ENCODE measurements at places on chromosomes 4 and X. TPM values are rescaled to one million over a fixed set of nuclear protein-coding genes. Genes with fewer than 3 reads are reported as not detected.

DNA sequence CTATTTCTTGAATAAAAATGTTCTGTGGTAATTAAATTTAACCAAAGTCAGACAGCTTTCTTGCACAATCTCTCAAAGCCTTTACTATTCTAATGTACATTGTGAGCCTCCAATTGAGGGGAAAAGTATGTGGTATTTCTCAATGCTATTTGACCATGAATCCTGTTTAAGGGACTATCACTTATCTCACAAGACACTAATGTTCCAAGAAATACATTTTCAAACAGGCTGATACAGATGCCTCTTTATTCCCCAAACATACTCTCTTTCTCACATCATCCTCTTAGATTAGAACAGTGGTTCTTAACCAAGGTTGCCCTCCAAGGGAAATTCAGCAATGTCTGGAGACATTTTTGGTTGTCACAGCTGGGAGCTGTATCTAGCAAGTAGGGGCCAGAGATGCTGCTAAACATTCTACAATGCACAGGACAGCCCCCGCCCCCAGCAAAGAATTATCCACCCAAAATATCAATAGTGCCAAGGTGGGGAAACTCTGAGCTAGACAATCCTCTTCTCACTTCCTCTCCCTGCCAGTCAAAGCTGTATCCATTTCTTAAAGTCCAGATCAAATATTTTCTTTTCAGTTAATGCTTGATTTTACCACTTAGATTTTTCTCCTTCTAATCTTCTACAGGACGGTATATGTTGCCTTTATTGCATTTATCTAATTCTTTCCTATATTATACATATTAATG lies 129.2 kb upstream of the TRIM2 start:
- no peaks in the 10 kb centered on the region for H3K4me1 ChIP-seq
- H3K36me3 ChIP-seq, result no peaks in the 10 kb centered on the region
- no peak overlapping the region for H3K27ac ChIP-seq
- H3K4me3 ChIP-seq, result no peak overlapping the region
- no peaks in the 10 kb centered on the region for H3K27me3 ChIP-seq

DNA sequence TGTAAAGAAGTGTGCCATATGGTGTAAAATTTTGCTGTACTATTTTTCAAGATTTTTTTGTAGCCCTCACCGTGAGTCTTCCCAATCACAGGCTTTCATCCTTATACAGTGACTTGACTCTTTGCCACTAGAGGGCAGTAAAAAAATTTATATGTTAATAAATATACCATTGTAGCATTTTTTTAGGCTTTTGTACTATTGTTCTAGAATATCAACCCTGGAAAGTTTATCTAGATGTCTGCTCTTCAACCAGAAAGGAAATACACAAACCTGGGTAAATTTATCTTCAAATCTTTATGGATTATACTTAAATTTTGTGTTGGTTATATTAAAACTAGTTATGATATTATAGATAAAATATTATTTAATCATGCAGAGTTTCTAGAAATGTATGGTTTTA lies 235.3 kb downstream of the TENM3 start:
- no peaks in the 10 kb centered on the region for H3K27me3 ChIP-seq
- no peak for DNase-seq
- H3K4me3 ChIP-seq, result no peak overlapping the region
- no peaks in the 10 kb centered on the region for H3K36me3 ChIP-seq
- no peak overlapping the region for H3K27ac ChIP-seq

- no peaks in the 10 kb centered on the region for H3K4me1 ChIP-seq
- no peak overlapping the region for H3K27ac ChIP-seq
- no peaks in the 10 kb centered on the region for H3K27me3 ChIP-seq
- no peaks in the 10 kb centered on the region for H3K36me3 ChIP-seq
These were observed 361.0 kb downstream of the GRXCR1 start for GRCh38 chr4:43253541-43253940.

DNA sequence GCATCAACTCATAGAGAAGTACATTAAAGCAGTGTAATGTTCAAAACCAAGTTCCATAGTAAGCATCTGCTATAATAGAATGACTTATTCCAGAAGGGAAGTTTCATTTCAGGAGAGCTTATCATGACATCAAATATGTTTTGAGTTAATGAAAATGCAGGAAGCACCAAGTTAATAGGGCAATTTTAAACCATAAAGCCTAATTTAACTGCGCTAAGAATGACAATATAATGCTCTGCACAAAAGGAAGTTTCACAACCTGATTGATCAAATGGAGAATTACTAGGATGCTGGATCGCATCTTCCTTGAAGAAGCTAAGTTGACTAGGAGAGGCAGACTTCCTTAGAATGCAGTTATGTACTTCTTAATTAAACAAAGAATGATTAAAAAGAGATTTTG lies 416.9 kb upstream of the MAGEB2 start:
- H3K4me1 ChIP-seq, result no peaks in the 10 kb centered on the region
- no peak for DNase-seq
- H3K27ac ChIP-seq, result no peak overlapping the region
- no peaks in the 10 kb centered on the region for H3K27me3 ChIP-seq
- H3K36me3 ChIP-seq, result no peaks in the 10 kb centered on the region

DNA sequence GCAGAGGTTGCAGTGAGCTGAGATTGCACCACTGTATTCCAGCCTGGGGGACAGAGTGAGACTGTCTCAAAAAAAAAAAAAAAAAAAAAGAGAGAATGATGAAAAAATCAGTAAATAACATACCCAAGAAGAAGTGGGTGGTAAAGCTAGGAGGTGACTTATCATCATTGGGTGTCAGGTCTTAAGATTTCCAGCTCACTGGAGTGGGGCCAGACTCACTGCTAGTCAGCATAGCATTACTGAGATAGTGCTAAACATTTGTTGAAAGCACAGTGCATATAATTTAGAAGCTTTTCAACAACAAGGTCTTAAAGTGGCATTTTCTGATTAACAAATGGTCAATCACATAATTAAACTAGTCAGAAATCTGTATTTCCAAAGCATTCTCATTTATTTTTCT lies 221.8 kb upstream of the GYPA start:
- no peaks in the 10 kb centered on the region for H3K36me3 ChIP-seq
- DNase-seq, result no peak
- H3K27me3 ChIP-seq, result no peaks in the 10 kb centered on the region
- H3K4me3 ChIP-seq, result no peak overlapping the region
- no peak overlapping the region for H3K27ac ChIP-seq
- no peaks in the 10 kb centered on the region for H3K4me1 ChIP-seq

- no peaks in the 10 kb centered on the region for H3K27me3 ChIP-seq
- DNase-seq, result no peak
- no peaks in the 10 kb centered on the region for H3K4me1 ChIP-seq
- no peak overlapping the region for H3K27ac ChIP-seq
These were observed 2.1 kb downstream of the MTM1 start for GRCh38 chrX:150570512-150570911.

Gene RBM47
- total RNA-seq, result 1.2 TPM

DNA sequence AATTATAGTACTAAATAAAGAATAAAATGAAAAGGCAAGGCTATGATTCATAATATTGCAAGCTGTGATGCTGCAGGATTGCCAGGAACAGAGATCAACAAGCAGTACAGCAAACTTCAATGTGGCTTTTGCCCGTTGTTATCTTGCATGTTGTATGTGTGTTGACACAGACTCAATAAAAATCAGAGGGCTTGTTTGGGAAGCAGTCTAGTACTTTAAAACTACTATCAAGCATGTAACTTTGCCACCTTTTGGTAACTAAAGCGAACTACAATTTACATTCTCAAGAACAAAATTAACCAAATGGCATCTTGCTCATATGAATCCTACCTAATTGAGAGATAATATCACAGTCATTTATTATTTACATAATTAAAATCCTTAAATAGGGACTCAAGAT lies 79.8 kb upstream of the GPM6A start:
- no peaks in the 10 kb centered on the region for H3K36me3 ChIP-seq
- DNase-seq, result no peak
- no peaks in the 10 kb centered on the region for H3K4me1 ChIP-seq
- no peak overlapping the region for H3K27ac ChIP-seq
- no peaks in the 10 kb centered on the region for H3K27me3 ChIP-seq

All from psoas muscle (tissue), 8 donors.